Type B pancreatic cell (in vitro differentiated cells): ENCODE measurements at places on chromosomes 16 and 17. TPM values are rescaled to one million over a fixed set of nuclear protein-coding genes. Genes with fewer than 3 reads are reported as not detected.

NHERF2 gene
- 23.3 and 23.4 TPM in 2 replicates for total RNA-seq

SPNS3 gene
- total RNA-seq: 0.31 and 0.34 TPM in 2 replicates

HOXB6 gene
- 17.6 and 20.3 TPM in 2 replicates for total RNA-seq

GRCh38 chr17:77327181-77327565 lies 186.4 kb downstream of the SEC14L1 start:
- H3K4me3 ChIP-seq: no peak overlapping the region
- DNase-seq: peak; percentile 56
- H3K27ac ChIP-seq: no peak overlapping the region
- H3K36me3 ChIP-seq: no peaks in the 10 kb centered on the region
- peaks cover 46% of the 10 kb centered on the region for H3K4me1 ChIP-seq

SLFN11 gene
- total RNA-seq: 19.8 and 30.7 TPM in 2 replicates

DNA sequence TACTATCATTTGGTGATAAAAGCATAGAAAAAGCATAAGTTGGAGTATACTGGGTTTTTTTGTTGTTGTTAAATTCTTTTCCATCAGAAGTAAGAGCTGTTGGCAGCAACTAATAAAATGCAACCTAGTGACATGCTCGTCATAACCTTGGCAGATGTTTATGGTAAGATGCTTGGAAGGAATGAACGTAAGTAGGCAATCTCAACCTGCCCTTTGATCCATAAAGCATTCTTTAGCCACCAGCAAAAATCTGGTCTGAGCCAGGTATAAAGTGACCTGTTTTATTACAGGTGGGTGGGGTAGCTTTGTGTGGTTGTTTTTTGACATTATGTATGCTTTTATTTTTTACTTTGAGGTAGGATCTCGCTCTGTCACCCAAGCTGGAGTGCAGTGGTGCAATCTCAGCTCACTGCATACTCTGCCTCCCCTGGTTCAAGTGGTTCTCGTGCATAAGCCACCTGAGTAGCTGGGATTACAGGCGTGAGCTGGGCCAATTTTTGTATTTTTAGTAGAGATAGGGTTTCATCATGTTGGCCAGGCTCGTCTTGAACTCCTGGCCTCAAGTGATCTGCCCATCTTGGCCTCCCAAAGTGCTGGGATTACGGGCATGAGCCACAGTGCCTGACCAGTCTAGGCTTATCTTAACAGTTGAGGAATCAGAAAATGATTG lies 22.0 kb downstream of the WSB1 start:
- peaks cover 23% of the 10 kb centered on the region for H3K36me3 ChIP-seq
- no peak for DNase-seq
- peak overlapping the region; percentile 71 for H3K27ac ChIP-seq
- H3K4me1 ChIP-seq: peaks cover 5% of the 10 kb centered on the region
- H3K4me3 ChIP-seq: no peak overlapping the region
- H3K27me3 ChIP-seq: no peaks in the 10 kb centered on the region

SLC7A5 gene
- 40.4 and 51.2 TPM in 2 replicates for total RNA-seq

- peaks cover 11% of the 10 kb centered on the region for H3K4me1 ChIP-seq
- H3K4me3 ChIP-seq: no peak overlapping the region
- peaks cover 12% of the 10 kb centered on the region for H3K36me3 ChIP-seq
- H3K27ac ChIP-seq: no peak overlapping the region
Measured at GRCh38 chr17:49703557-49704277, 4.0 kb downstream of the SLC35B1 start.

TPSD1 gene
- not detected in 2 replicates for total RNA-seq
